ENCODE measurements at places on chromosomes 16 and 17. TPM values are rescaled to one million over a fixed set of nuclear protein-coding genes. Genes with fewer than 3 reads are reported as not detected.
A peak's percentile ranks its signal among the peaks of the same experiment; 100 is the strongest.

DNA sequence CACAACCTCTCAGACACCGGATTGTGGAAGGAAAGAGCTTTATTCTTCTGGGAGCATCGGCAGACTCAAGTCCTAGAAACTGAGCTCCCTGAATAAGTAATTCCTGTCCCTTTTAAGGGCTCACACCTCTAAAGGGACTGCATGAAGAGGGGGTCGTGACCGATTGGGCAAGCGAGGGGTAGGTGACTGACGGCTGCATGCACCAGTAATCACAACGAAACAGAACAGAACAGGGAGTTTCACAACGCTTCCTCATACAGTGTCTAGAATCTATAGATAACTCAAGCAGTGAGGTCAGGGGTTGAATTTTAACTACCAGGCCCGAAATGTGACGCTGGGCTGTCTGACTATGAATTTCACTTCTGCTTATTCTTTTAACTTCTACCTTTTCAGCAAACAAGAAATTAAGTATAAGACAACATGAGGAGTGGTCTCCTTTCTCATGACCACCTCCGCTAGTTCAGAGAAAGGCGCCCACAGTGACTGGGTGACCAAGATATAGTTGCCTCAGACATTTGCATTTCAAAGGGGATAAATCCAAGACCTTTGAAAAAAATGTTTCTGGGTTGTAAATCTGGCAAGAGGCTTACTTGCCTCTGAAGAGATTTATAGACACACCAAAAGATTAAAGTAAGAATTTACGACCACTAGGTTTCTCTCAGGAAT, 88.4 kb upstream of the ATF7IP2 start:
- no peaks in the 10 kb centered on the region for H3K4me1 ChIP-seq
- no peak overlapping the region for H3K4me3 ChIP-seq
- no peaks in the 10 kb centered on the region for H3K36me3 ChIP-seq
- H3K27ac ChIP-seq = no peak overlapping the region
- no peak for DNase-seq
- H3K27me3 ChIP-seq = no peaks in the 10 kb centered on the region

- peaks cover 34% of the 10 kb centered on the region for H3K27me3 ChIP-seq
- H3K4me1 ChIP-seq = peaks cover 11% of the 10 kb centered on the region
- no peak for DNase-seq
- peak overlapping the region; percentile 34 for H3K4me3 ChIP-seq
- no peaks in the 10 kb centered on the region for H3K36me3 ChIP-seq
- peak overlapping the region; percentile 20 for H3K27ac ChIP-seq
Observed at GRCh38 chr16:89202422-89203215, 2.3 kb upstream of the SLC22A31 start.

The SPSB3 gene
- 31.1 TPM for total RNA-seq

DNA sequence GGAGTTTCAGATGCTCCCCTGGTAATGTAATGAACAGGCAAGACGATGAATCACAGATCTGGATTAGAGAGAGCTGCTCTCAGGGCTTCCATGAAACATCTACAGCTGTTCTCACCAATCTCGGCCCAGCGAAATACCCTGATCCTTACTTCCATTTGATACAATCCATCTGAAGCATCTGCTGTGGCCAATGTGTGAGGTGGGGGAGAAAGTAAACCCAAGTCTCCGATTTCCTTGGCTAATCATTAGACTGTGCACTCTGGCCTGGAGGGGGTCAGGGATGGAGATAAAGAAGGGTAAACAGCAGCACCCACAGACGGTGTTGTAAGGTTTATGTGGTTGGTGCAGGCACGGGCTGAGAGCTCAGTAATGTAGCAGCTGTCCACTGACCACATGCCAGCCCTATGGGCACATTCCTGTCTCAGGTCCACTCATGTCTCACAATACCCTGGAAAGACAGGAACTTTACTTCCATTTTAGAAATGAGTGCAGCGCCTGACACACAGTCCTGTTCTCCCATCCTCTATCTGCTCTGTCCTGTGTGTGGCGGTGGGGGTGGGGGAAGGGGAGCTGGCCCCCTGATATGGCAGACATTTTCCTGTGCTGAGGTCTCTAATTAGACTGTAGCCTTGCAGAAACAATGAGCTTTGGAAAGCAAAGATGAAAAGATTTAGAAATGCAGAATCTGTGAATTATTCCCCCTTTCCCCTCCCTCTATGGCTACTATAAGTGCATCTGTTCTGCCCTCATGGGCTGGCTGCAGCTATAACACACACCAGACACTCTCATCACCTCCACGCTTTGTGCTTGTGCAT, 48.3 kb upstream of the ERN1 start:
- no peak for DNase-seq
- no peaks in the 10 kb centered on the region for H3K27me3 ChIP-seq
- no peak overlapping the region for H3K27ac ChIP-seq
- H3K36me3 ChIP-seq = peaks cover 15% of the 10 kb centered on the region

DNA sequence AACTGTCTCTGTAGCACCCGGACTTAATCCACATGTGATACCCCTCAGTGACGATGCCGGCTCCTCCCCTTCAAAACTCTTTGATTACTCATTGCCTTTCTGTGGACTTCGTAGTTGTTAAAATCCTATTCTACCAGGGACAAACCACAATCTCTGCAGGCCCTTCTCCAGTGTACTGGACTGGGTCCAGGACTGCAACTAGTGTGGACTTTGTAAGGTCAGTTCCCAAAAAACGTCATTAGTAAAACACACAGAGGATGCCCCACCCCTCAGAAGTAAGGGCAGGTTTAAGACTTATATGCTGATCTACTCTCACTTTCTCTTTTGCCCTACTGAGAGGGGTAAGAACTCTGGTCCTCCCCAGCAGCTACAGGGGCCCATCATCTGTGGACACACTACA, 10.5 kb upstream of the NUDT7 start:
- H3K27me3 ChIP-seq = no peaks in the 10 kb centered on the region
- no peak for DNase-seq
- H3K27ac ChIP-seq = no peak overlapping the region
- H3K36me3 ChIP-seq = no peaks in the 10 kb centered on the region

The RPRML gene
- total RNA-seq = not detected

DNA sequence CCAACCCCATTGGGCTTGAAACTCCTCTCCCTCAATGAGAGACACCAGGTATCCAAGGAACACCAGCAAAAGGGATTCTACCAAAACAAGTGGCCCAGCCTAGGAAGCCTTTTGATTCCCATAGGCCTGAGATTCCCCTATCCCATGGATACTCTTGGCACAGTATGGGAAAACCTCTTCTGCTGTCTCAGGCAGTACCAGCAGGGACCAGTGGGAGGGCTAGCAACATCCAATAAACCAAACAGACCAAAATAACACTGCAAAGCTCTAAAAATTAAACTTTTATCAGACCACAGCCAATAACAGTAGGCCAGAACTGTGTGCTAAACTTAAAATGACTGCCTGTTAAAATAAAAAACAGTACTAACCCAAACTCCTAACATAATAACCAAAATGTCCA, 153.9 kb upstream of the CES5A start:
- H3K36me3 ChIP-seq = no peaks in the 10 kb centered on the region
- H3K27me3 ChIP-seq = peaks cover 16% of the 10 kb centered on the region
- H3K4me1 ChIP-seq = no peaks in the 10 kb centered on the region
- H3K4me3 ChIP-seq = no peak overlapping the region
- no peak for DNase-seq

DNA sequence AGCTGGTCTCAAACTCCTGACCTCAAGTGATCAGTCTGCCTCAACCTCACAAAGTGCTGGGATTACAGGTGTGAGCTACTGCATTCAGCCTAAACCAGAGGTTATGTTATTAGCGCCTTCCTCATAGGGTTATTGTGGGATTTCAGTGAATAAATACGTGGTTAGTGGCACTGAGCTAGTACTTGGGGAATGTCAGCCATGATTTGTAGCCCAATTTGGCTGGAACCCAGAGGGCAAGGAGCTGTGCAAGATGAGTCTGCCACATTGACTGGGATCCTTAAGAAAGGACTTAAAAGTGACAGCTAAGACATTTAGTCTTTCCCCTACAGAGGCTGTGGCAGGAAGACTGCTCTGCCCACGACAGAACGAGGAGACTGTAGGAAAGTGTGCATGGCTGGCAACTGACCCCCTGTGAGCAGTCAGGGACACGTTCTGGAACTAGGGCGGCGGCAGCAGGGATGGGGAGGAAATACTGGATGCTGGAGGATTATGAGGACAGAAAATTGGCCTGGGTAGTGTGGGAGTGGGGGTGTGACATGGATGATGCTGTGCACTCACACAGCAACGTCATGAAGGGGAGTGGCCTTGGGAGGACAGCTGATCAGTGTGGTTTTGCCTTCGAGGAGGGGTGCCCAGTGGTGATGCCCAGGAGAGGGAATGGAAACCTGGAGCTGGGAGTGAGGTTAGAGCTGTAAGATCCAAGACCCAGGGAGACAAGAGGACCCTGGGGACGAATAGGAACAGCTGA, 14.6 kb downstream of the ATP5PD start:
- H3K4me1 ChIP-seq = peaks cover 49% of the 10 kb centered on the region
- peak overlapping the region; percentile 45 for H3K4me3 ChIP-seq
- H3K27me3 ChIP-seq = peaks cover 4% of the 10 kb centered on the region

DNA sequence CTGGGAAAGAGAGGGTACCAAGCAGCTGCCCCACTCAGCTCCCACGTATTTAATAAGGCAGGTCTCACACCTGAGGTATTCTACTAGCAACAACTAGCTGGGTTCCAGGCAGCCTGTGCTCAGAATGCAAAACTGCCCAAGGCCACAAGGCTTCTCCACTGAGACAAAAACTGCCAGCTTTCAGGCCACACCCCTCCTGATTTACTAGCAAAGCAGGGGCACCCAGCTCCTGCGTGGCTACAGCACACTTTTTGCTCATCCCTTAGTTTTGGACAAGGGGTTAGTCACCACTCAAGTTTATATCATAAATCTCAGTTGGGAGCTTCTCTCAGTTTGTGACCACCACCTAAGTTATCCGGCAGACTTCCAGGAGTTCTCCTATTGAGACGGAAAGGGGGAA, 494.6 kb downstream of the CDH11 start:
- no peaks in the 10 kb centered on the region for H3K27me3 ChIP-seq
- H3K27ac ChIP-seq = no peak overlapping the region
- no peak for DNase-seq
- H3K36me3 ChIP-seq = no peaks in the 10 kb centered on the region
- H3K4me1 ChIP-seq = no peaks in the 10 kb centered on the region
- no peak overlapping the region for H3K4me3 ChIP-seq

The PRR29 gene
- 1.3 TPM for total RNA-seq

GRCh38 chr17:55822028-55822427, 71.2 kb downstream of the PCTP start:
- no peak for DNase-seq
- no peak overlapping the region for H3K27ac ChIP-seq
- no peak overlapping the region for H3K4me3 ChIP-seq
- no peaks in the 10 kb centered on the region for H3K36me3 ChIP-seq
- peaks cover 9% of the 10 kb centered on the region for H3K27me3 ChIP-seq

The NRN1L gene
- total RNA-seq = 1.4 TPM

DNA sequence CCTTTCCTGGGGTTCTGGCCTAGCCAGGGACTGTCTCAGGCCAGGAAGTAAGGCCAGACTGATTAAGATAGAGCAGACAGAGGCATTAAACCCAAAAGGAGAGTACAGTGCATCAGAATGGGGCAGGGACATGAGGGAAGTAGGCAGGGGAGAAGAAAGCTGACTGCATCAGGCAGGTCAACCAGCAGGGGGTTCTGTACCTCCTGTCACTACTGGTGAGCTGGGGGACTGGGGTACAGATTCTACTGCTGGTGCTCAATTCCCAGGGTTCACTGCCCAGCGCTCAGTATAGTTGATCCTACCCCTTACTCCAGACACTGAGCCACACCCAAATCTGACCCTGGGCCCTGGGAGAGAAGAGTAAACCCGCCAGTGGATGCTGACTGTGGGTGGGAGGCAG, 12.9 kb upstream of the MTMR4 start:
- peak; percentile 38 for DNase-seq
- H3K36me3 ChIP-seq = no peaks in the 10 kb centered on the region
- H3K27me3 ChIP-seq = peaks cover 25% of the 10 kb centered on the region
- no peak overlapping the region for H3K4me3 ChIP-seq

DNA sequence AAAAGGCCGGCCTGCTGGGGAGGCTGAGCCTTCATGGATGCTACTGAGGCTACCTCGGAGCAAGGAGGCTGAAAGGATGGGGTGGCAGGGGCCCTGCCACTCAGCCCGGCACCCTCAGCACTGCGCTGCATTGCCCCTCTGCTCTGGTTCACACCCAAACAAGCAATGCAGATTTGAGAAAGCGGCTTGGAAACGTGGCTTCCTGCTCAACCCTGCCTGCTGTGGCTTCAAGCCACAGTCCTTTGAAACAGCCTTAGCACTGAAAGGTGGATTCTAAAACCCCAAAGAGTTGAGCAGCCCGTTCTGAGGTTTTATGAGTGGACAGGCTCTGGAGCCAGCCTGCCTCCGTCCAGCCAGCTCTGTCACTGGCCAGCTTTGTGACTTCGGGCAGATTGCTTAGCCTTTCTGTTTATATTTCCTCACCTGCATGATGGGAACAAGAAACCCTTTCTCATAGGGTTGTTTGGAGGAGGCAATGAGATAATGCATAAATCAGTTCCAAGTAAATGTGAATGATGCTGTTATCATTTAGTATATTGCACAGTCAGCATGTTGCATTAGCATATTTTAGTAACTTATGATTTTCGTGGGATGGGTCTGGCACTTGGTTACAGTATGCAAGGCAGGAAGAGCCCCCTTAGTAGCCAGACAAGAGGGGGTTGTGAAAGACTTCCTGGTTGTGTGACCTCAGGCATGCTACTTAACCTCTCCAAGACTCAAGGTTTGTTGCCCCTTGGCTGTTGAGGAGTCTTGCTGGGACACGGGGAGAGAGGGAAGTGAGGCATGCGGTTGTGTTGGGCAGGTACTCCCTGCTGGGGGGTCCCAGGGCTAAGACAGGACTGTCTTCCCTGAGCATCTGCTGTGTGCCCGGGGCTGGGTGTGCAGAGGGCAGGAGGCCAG, 23.6 kb downstream of the CRISPLD2 start:
- DNase-seq = peak; percentile 38
- H3K27me3 ChIP-seq = peaks cover 28% of the 10 kb centered on the region
- H3K4me3 ChIP-seq = no peak overlapping the region
- peaks cover 12% of the 10 kb centered on the region for H3K4me1 ChIP-seq
- no peaks in the 10 kb centered on the region for H3K36me3 ChIP-seq

The PPP1R9B gene
- total RNA-seq = 113 TPM

- no peak overlapping the region for H3K4me3 ChIP-seq
- no peak overlapping the region for H3K27ac ChIP-seq
- no peaks in the 10 kb centered on the region for H3K27me3 ChIP-seq
- H3K4me1 ChIP-seq = peaks cover 5% of the 10 kb centered on the region
- no peaks in the 10 kb centered on the region for H3K36me3 ChIP-seq
- DNase-seq = no peak
Observed at GRCh38 chr17:72697602-72698146, 394.8 kb downstream of the SLC39A11 start.

DNA sequence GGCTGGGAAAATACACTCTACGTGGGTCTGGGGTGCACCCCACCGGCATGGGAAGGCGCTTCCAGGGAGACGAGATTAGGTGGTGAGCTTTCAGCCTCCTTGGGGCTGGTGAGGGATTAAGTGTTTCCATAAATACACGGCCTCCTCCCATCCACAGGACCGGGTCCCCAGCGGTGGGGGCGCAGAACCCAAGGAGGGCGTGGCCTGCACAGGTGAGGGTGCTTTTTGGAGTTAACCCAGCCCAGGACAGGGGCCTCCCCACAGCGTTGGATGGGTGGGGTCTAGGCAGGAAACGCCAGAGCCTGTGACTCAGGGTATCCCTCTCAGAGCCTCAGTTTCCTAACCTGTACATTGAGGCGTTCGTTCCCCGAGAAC, 1.1 kb downstream of the C16orf74 start:
- H3K4me1 ChIP-seq = peaks cover 16% of the 10 kb centered on the region
- no peak overlapping the region for H3K27ac ChIP-seq
- DNase-seq = no peak
- peaks cover 28% of the 10 kb centered on the region for H3K27me3 ChIP-seq
- H3K4me3 ChIP-seq = peak overlapping the region; percentile 67

The SRP68 gene
- total RNA-seq = 85.1 TPM

The GINS3 gene
- 16.3 TPM for total RNA-seq

- H3K27me3 ChIP-seq = peaks cover 4% of the 10 kb centered on the region
- H3K36me3 ChIP-seq = no peaks in the 10 kb centered on the region
- no peak overlapping the region for H3K4me3 ChIP-seq
- no peak overlapping the region for H3K27ac ChIP-seq
Observed at GRCh38 chr17:34658811-34659560, 79.6 kb downstream of the TMEM132E start.

The GH1 gene
- not detected for total RNA-seq

Data from activated CD8-positive, alpha-beta T cell treated with anti-CD3 and anti-CD28 coated beads, Interleukin-2, amount 10 ng/mL, durations not matched to agents 7 days and 5 days (primary cell).